PC-9 (cell line): ENCODE measurements at places on chromosomes 2 and 18. TPM values are rescaled to one million over a fixed set of nuclear protein-coding genes. Genes with fewer than 3 reads are reported as not detected.

The TMEM127 gene
- total RNA-seq, result 38.4 and 50.3 TPM in 2 replicates

GRCh38 chr2:235009081-235009480 is 57.3 kb downstream of the SH3BP4 start:
- DNase-seq, result no peak

- no peak for DNase-seq
Measured at GRCh38 chr2:161991991-161992390, 82.0 kb downstream of the DPP4 start.

GRCh38 chr2:222610746-222611145 is 45.1 kb downstream of the FARSB start:
- DNase-seq, result no peak

DNA sequence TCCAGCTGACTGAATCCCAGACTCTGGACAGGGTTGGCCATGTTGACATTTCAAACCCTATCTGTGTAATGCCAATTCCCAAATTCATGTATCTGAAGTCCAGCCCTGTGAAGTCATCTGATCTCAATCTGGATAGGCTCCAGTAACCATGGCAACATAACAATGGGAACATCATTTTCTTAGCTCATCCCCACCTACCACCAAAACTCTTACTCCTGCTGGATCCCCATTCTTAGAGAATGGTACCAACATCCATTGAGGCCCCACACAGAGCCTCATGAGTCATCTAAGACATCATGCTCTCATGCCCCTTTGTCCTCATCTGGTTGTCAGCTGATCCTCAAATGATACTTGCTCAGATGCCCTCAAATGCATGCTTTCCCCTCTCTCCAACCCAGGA is 58.9 kb upstream of the TEX51 start:
- DNase-seq, result no peak

GRCh38 chr18:54392543-54393023 is 34.9 kb downstream of the C18orf54 start:
- no peak for DNase-seq

DNA sequence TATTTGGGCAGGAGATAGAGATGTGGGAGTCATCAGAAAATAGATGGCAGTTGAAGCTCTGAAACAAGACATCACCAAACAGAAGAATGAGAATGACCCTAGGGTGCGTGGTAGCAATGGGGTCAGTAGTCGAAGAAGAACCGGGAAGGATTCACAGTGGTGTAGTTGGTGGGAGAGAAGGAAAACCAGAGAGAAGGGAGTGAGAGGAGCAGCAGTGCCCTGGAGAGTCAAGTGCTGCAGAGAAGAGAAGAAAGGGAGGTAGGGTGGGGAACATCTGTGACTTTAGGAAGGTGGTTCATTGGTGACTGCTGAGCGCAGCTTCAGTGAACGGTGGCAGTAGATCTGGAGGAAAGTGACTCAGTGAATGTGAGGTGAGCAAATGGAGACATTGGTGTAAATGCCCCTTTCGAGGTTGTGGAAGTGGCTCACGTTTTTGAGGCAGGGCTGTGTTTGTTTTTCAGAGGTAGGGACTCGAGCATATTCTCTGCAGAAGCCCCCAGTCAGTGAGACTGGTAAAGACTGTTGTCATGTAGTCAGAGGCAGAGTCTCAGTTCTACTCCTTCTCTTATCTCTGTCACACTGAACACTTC is 36.4 kb downstream of the CDC42EP3 start:
- no peak for DNase-seq

DNA sequence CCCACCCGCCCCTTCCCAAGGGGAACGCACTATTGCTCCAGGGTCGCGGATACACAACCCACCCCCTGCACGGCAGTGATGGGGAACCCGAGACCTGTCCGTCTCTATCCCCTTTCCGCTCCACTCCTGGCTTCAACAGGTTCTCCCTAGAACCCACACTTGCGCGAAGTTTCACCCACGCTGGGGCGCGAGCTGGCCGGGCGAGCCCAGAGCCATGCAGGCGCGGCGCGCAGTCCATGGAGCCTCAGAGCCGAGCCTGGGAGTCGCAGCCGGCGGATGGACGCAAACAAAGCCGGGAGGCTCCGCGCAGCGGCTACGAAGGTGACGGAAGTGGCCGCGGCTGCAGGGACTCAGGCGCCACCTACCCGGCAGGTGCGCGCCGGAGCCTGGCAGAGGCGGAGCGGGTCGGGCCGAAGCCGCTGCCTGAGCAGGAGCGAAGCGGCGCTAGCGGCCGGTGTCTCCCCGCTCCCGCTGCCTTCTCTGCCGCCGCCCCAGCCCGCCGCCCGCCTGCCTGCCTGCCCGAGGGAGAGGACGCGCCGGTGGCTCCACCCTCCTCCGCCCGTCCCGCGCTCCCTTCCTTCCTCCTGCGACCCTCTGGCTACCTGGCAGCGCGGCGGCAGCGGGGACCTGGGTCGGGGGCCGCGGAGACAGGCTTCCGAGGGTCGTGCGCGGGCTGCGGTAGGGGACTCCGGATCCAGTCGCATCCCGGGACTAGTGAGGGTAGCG is 14.0 kb downstream of the ALPG start:
- DNase-seq, result peak; percentile 52
